ENCODE measurements at places on chromosomes 16 and 17.

DNA sequence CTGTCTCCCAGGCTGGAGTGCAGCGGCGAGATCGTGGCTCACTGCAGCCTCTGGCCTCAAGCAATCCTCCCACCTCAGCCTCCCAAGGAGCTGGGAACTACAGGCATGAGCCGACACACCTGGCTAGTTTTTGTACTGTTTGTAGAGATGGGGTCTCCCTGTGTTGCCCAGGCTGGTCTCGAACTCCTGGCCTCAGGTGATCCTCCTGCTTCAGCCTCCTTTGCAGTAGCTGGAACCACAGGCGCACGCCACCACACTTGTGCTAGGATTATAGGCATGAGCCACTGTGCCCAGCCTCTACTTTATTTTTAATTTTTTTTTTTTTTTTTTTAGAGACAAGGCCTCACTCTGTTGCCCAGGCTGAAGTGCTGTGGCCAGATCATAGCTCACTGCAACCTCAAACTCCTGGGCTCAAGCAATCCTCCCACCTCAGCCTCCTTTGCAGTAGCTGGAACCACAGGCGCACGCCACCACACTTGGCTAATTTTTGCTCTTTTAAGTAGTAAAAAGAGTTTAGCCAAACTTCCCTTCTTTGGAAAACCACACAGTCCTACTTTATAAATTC lies 4.4 kb downstream of the NTAN1 start:
- no peak for DNase-seq

- peak; percentile 51 for DNase-seq
These were observed 21.1 kb downstream of the STH start for GRCh38 chr17:46020023-46020761.

DNA sequence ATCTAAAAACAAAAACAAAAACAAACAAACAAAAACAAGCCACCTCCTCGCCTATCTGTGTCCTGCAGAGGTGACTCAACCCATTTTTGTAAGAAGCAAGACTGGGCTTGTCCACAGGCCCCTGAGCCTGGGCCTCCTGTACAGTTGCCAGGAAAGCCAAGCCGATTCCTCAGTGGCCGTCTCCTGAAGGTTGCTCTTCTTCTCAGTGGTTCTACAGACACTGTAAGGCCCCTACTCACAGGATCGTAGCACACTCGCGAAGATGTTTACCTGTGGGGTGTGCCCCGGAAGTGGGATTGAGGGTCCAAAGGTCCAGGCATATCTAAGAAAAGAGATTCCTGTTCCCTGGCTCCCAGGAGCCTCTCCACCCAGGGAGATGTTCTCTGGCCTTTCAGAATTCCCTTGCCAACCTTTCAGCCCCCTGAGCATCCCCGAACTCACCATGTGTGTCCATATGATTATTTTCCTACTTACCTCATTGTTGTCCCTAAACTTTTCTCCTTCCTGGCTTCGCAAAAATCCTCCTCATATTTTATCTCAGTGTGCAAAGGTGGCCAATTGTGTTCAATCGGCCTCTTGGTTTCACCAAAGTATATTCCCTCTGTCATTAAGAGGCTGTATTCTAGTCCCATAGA lies 7.5 kb upstream of the CES3 start:
- DNase-seq, result no peak

DNA sequence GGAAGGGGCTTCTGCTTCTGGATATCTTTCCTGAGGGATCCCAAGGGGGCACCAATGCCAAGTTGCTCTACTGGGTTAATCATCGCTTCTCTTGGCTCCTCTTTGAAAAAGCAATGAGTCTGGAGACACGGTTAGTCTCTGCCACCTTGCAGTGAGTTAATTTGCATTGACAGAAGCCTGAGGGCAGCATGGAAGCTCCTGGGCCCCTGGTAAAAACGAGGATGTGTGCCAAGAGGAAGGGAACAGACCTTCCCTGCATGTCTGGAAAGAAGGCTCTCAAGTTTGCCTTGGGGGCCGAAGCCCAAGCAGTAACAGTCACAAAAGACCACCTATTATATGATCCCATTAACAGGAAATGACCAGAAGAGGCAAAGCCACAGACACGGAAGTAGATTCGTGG lies 86.7 kb downstream of the IRX5 start:
- DNase-seq, result no peak

DNA sequence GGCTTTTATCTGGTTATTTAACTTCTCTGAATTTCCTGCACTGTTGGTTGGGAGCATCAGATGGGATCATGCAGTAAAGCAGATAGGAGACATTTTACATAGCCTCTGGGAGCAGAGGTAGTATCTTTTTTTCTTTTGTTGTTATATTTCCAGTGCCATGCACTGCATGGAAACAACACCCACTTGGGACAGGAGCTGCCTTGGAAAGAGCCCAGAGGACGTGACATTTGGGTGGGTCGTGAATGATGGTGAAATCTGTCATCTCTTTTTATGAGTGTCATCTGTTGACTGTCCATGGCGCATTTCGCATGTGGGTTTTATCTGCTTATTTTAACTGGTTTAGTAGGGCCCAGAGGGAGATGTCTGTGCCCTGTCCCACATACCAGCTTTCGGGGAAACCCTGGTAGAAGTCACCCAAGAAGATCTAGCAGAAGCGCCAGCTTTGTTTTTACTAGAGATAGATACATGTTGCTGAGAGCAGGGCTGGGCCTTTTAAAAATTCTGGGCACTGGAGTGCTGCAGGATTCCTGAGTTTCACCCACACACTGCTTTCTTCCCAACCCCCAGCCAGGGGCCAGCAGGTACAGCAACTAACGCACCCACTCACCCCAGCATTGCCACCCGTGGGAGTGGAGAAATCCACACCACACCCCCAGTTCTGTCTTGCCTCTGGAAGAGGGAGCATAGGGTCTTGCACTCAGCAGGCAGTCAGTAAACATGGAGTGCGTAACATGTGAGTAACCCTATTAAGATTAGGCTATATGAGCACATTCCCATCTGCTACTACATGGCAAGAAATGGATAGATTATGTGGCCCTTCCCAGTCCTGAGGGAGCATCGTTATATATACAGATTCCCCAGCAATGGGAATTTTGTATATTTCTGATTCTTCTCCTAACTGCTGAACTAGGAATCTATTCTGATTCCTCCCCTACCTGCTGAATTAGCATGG lies 8.4 kb upstream of the TERF2 start:
- DNase-seq, result no peak

DNA sequence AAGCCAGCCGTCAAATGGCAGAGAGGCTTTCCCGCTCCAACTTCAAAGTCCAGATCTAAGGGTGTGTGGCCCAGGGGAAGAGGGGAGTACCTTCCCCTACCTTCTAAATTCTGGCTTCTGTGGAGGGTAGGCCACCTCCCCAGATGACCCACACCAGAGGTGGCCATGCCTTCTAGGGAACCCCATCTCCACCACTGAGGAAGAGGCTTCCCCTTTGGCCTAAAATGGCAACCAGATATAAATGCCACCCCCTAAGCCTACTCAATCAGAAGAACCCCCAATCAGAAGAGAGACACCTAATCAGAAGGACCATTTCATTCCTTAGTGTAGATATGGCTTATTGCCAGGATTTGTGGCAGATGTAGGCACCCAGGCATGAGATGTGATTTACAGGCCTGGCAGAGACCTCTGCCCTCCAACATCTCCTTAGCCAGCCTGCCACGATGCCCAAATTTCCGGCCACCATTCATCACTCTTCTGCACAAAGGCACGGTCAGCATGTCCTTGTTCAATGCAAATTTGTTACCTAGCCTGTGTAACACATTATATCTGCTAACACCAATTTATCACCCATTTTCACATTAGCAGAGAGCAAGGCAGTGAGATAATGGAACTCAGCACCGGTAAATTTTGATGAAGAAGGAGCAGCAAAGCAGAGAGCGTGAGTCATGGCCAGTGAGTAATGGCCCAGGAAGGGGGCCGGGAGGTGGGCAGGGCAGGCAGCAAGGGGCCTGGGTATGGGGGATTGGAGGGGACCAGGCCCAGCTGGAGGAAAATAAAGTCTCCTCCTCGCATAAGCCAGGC lies 1.2 kb upstream of the MGAT5B start:
- no peak for DNase-seq

- no peak for DNase-seq
These were observed 66.7 kb downstream of the TANGO6 start for GRCh38 chr16:68910051-68910450.

GRCh38 chr16:14548933-14549788 lies 80.9 kb downstream of the PARN start:
- no peak for DNase-seq

GRCh38 chr16:55989569-55989907 lies 114.4 kb upstream of the CES5A start:
- no peak for DNase-seq

GRCh38 chr17:15914400-15915170 lies 30.3 kb upstream of the ADORA2B start:
- DNase-seq, result no peak

DNA sequence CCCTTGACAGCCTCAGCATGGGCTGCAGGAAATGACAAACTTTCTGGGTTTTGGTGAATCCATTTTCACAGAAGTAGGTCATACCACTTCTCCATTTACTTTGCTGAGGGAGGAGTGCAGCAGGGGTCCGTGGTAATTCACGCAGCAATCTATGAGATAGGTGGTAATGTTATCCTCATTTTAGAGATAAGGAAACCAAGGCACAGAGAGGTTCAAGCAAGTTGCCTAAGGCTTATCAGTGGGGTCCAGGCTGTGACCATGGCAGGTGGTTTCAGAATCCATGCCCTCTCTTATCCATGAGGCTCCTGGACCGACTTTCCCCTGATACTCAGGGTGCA lies 12.6 kb downstream of the TBX4 start:
- no peak for DNase-seq

- DNase-seq, result no peak
These were observed 4.3 kb upstream of the ADGRG1 start for GRCh38 chr16:57624044-57624688.

GRCh38 chr17:10217916-10218315 lies 19.5 kb upstream of the GAS7 start:
- no peak for DNase-seq

Measured in stimulated activated CD4-positive, alpha-beta T cell treated with anti-CD3 and anti-CD28 coated beads, Interleukin-4, amount 100 ng/mL, for 4 hours (primary cell).